Anterior cingulate cortex (tissue), 58 donors: ENCODE measurements at places on chromosomes 5 and 9.

GRCh38 chr9:108434036-108434435 lies 421.8 kb downstream of the ACTL7B start:
- no peak for DNase-seq

GRCh38 chr9:23307731-23308513 lies 518.1 kb downstream of the ELAVL2 start:
- DNase-seq: no peak

GRCh38 chr5:151660616-151661495 lies 25.9 kb downstream of the SPARC start:
- DNase-seq: no peak

- no peak for DNase-seq
These were observed 139.9 kb downstream of the ZNF608 start for GRCh38 chr5:124606543-124606942.

DNA sequence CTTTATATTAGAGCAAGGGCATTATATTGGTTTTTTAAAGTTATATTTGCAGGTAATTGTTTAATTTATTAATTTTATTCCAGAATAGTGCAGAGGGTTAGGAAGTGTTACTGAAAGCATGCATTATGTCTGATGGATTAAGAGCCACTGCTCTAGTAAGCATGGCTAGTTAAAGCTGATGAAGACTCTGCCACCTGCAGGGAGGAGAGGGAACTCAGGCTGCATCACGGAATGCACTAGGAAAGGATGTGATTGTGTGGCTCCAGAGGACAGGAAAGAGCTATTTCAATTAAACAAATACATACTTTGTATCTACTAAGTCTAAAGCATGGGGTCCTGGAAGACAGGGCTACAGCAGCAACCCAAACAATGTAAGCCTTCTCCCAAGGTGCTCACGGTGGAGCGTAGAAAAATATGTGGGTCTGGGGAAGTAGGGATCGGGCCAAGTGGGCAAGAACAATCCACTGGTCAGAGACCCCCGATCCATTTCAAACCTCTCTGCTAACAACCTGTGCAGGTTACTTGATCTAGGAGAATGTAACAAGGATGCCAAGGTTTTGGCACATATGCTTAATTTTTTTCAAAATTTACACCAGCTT lies 15.3 kb upstream of the GRXCR2 start:
- no peak for DNase-seq

- DNase-seq: no peak
These were observed 123.2 kb upstream of the KIF2A start for GRCh38 chr5:62182802-62183201.

- DNase-seq: no peak
These were observed 12.1 kb downstream of the PDCL start for GRCh38 chr9:122816163-122816867.

- DNase-seq: no peak
These were observed 126.7 kb upstream of the SHB start for GRCh38 chr9:38195737-38196161.

DNA sequence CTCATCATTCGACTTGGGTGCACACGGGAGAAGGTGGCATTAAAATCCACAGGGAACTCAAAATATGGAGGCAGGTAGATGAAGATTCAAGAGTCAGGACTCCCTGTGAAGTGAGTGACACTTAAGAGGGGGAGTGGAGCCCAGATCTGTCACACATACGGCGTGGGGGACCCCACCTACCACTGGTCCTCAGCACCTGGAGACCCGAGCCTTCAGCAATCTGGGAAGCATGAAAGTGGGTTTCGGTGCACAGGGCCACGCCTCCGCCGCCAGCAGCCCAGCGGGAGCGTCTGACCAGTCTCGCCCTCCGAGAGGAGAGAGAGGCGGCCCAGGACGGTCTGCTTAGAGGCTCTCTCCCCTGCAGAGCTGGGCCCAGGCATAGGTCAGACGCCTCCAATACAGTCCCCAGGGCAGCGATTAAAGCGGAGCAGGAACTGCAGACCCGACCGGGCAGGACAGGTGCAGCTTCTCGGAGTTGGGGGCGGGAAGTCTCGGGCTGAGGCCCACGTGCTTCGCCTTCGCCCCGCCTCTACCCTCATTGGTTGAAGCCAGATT lies 639 bp upstream of the SLC2A8 start:
- DNase-seq: no peak

DNA sequence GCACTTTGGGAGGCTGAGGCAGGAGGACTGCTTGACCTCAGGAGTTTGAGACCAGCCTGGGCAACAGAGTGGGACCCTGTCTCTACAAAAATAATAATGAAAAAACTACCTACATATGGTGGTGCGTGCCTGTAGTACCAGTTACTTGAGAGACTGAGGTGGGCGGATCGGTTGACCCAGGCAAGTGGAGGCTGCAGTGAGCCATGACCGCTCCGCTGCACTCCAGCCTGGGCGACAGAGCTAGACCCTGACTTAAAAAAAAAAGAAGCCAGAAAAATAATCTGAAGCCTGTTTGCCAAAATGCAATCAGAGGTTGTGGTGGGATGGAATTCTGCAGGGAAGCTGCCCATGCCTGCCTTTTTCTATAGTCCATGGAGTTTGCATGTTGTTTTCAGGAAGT lies 50.4 kb upstream of the GGTA1 start:
- no peak for DNase-seq

DNA sequence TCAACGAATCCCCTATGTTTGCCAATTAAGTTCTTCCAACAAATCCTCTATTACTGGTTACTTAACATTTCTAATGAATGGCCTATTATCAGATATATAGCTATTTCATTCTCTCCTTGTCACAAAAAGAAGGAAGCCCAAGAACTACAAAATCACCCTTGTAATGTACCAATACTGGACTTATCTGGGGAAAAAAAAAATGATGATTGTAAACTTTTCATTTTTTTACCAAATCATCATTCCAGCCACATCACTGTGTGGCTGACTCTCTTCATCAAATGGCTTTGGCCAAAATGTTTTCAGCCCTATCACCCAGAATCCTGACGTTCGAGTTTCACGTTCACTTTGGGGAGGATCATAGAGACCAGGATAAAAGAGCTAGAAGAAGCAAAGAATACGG lies 216.7 kb downstream of the ACTL7B start:
- no peak for DNase-seq

DNA sequence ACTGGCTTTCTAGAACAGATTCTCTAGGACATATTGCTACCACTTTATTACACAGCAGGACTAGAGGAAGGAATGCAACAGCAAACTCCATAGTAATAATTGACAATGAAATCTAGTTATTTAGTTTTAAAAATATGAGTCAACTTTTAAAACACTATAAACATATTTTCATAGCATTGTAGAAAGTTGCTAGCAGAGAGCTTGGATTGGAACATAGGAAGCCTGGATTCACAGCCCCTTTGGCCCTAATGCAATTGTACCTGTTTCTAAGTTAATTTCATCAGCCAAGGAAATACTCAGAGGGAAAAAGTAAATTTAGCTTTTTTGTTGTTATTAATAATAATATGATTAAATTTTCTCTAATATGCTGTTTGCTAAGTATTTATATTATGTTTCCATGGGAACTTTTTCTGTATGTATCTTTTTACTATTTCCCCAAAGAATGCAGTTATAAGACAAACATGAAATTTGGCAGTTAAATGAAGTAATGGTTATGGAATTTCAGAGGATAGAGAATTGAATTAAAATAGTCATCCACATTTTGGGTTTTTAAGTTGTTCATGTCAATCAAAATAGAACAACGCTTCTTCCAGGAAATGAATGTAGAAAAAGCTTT lies 45.6 kb downstream of the VCAN start:
- DNase-seq: no peak

DNA sequence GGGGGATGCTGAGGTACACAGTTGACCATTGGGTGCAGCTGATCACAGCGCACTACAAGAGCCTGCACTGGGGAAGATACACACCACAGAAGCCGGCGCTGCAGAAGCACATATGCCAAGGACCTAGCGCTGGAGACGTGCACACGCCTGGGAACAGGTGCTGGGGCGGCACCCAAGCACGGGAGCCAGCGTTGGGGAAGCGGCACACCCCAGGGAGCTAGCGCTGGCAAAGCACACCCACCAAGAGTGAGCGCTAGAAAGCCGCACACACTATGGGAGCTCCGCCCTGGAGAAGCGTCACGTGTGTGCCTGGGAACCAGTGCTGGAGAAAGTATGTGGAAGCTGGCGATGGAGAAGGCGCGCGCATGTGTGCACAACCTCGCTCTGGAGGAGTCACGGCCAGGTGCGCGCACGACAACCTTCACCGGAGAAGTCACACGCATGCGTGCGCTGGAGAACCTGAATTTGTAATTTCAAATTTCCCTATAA lies 4.5 kb downstream of the FANCC start:
- DNase-seq: peak; percentile 25

DNA sequence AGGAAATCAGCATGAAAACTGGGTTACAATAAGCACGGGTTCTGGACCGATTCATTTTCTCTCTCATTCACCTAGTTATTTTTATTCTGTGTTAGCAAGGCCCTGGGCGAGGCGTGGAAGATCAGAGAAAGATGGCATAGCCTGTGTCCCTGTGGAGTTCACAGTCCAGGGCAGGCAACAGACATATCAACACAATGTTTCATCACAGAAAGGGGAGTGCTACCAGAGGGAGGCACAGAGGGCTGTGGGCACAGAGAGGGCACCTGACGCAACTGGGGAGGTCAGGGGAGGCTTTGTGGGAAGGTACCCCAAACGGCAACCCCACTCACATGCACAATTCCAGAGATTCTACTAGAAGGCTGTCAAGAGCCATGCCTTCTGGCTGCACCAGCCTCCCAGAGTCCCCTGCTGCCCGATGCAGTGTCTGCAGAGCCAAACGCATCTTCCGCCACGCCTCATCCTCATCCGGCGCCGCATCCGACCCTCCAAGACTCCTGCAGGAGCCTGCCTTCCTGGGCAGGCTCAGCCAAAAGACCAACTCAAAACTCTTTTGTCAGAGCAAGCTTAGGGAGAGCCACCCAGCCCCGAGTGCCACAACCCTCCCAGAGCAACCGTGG lies 1.4 kb downstream of the FAM193B start:
- no peak for DNase-seq

GRCh38 chr5:18965893-18966292 lies 1022.1 kb downstream of the CDH18 start:
- no peak for DNase-seq

GRCh38 chr9:125932746-125933455 lies 185.7 kb downstream of the PBX3 start:
- no peak for DNase-seq

GRCh38 chr9:3500044-3500443 lies 25.8 kb downstream of the RFX3 start:
- no peak for DNase-seq

DNA sequence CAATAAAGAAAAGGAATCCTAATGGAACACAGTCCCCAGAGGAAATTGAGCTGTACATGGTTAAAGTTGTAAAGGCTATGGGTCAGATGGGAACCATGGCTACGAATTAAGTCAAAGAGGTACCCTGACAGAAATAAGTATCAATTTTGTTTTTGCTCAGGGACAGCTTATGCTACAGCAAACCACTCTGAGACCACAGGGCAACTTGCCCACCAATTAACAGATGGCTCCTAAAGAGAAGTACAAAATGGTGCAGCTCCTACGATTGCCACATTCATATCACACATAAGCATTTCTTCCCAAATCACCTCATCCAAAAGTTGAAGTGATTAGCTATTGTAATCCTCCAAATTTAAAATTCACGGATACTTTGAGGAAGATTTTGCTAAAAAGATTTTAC lies 83.0 kb downstream of the ELAVL2 start:
- no peak for DNase-seq

- no peak for DNase-seq
These were observed 11.9 kb upstream of the COL15A1 start for GRCh38 chr9:98931600-98932389.

GRCh38 chr5:66779528-66779927 lies 183.3 kb downstream of the MAST4 start:
- DNase-seq: no peak

GRCh38 chr5:167819406-167819805 lies 472.0 kb upstream of the WWC1 start:
- no peak for DNase-seq

- DNase-seq: no peak
These were observed 17.6 kb upstream of the TARS1 start for GRCh38 chr5:33423018-33423630.

DNA sequence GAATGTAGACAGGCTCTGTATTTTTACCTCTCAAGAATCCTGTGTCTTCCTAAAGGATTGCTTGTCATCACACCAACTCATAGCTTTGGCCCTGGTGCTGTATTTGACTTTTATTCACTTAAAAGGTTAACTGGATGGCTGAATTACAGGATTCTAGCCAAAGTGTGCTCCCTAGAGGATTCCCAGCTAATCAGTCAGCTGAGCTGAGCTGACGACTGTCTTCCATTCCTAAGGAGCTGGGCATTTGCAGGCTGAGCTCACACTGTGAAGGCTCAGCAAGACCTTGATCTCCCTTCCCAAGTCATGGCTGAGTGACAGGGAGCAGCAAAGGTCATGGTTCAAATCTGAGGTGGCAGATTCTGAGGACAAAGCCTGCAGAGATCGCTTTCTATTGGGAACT lies 59.0 kb upstream of the PALM2AKAP2 start:
- no peak for DNase-seq

- DNase-seq: peak; percentile 1
These were observed 456.2 kb downstream of the RASEF start for GRCh38 chr9:82606492-82607382.

GRCh38 chr5:174191076-174191475 lies 145.6 kb downstream of the NSG2 start:
- DNase-seq: no peak
